ENCODE measurements at places on chromosomes 3 and 15.
A peak's percentile ranks its signal among the peaks of the same experiment; 100 is the strongest.

DNA sequence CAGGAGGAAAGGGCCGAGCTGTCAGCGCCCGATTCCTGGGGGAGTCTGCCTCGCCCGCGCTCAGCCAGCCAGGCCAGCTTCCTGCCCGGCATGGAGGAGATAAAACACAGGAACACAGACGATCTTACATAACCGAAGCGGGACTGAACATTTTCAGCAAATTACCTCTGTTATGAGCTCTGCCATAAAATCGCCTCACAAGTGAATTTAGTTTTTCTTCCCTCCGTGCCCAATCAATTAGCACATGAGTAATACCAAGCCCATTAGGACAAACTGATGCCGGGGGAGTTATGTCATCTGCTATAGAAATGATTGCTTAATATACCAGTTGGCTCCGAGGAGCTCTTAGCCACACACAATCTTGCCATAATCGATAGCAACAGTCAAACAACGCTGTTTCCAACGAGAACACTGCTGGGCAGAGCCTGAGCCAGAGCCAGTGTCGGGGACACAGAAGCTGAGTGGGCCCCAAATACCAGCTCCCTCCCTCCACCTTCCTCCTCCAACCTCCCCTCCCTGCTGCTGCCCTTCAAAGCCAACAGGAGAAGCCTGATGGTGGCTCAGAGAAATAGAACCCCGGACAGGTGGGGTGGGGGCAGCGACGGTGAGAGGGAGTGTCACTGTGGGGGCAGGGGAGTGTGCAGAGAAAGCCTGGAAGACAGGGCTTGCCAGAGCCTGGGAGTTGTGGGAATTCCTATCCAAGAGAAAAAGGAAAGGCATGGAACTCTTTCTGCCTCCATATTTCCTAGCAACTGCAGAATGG lies 279.4 kb upstream of the TLE3 start:
- DNase-seq, result peak; percentile 43

GRCh38 chr3:4270720-4271119 lies 32.4 kb upstream of the SETMAR start:
- no peak for DNase-seq

DNA sequence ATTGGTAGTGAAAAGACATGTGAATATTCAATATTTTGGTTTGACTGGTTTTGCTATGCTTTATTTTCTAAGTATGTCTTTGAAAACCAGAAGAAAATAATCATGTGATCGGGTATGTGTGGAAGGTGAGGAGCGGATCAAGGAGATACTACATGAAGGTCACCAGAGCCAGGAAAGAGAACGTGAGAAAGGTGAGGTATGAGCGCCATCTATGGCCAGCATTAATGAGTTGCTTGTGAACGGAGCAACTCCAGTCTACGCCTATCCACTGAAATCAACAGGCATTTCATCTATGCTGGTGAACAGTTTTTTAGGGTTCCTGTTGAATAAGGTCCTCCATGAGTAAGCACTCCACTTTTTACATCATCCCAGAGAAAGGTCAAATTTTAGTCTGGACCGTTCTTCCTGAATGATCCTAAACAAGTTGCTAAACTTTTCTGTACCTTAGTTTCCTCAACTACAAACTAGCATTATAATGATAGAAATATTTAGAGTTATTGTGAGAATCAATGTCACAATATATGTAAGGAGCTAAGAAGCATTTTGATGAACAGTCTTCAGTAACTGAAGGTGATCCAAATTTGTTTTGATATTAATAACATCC lies 1435.2 kb upstream of the CADM2 start:
- DNase-seq, result peak; percentile 44

DNA sequence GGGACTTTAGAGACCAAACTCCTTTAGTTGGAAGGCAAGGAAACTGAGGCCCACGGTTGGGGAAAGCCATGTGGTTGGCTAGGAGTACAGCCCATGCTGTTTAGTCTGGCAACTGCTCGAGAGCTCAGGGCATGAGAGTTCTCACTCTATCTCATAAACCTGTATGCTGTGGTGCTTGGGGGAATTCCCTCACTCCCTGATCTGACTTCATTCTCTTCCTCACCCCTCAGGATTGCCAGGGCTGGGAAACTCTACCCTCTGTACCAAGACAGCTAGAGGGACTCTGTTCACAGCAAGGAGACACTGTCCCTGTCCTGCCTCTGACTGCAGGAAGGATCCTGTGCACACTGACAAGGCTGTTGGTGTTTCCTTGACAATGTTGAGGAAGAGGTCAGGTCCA lies 230.2 kb downstream of the ZNF621 start:
- no peak for DNase-seq

GRCh38 chr3:180989291-180990163 lies at the start of gene DNAJC19:
Gene DNAJC19, minus strand, starts transcription at chr3:180989736. Its CDS starts 134 bp downstream, at chr3:180989602.
- peak; percentile 97 for DNase-seq

GRCh38 chr15:88447206-88447605 lies 20.0 kb downstream of the MRPL46 start:
- DNase-seq, result no peak

DNA sequence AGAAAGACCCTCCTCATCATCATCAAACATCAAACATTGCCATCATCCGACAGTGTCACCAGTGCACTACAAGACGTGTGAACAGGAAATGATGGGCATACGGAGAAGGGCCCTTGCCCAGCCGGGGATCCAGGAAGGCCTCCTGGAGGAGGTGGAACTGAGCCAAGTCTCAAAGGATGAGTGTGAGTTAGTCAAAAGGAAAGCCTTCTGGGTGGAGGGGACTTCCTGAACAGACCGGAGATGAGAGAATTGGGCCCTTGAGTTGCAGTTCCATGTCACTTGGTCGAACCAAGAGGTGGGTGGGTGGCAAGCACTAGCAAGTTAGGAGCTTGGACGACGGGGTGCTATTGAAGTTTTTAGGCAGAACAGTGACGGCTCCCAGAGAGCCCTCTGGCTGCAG lies 8.5 kb downstream of the SEMA4B start:
- DNase-seq, result no peak

DNA sequence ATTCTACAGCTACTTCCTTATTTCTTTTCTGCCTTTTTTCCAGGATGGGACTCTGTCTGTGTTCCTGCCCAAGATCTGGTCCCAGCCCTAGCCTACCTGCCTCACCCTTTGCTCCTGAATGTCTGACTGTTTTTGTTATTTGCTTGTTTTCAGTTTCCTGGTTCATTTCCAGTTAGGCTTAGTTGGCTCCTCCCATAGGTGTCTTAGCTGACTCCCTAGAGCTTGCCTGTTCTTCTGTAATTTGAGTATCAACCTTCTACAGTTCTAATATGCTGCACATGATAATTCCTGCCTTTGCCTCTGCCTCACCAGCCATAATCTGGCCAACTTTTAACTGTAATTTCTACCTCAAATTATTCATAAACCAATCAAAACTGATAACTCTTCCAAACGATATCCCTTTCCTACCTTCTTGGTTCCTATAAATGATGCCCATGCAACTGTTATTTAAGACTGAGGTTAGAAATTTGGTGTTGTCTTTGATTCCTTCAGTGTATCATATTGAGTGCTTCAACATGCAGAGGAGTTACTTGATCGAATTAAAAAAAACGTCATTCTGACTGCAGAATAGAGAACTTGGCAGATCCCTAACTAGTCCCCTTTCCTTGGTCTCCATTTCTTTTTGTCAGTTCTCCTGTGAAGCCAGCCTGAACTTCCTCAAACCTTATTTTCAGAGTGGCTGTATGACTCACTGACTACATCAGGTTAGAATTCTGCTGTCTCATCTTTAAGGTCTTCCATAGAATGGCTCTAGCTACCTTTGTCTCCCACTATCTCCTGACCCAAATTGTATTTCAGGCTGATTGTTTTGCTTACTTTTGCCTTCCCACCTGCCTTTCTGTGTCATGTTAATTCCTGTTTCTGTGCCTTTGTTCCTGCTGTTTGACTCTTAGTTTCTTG lies 8.4 kb downstream of the GOLM2 start:
- DNase-seq, result peak; percentile 61

DNA sequence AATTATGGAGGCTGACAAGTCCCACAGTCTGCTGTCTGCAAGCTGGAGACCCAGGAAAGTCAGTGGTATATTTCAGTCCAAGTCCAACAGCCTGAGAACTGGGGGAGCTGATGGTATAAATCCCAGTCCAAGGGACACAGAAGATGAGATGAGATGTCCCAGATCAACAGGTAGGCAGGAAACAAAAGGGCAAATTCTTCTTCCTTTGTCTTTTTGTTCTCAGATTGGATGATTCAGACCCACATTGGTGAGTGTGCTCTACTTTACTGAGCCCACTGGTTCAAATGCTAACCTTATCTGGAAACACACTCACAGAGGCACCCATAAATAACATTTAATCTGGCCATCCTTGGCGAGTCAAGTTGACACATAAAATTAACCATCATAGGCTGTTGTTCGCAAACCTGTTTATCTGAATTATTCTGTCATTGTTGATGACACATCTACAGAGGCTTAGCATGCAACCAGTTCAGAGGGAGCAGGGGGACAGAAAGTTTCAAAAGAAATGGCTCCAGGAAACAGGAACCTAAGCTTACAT lies 62.7 kb upstream of the ITGA11 start:
- DNase-seq, result no peak

DNA sequence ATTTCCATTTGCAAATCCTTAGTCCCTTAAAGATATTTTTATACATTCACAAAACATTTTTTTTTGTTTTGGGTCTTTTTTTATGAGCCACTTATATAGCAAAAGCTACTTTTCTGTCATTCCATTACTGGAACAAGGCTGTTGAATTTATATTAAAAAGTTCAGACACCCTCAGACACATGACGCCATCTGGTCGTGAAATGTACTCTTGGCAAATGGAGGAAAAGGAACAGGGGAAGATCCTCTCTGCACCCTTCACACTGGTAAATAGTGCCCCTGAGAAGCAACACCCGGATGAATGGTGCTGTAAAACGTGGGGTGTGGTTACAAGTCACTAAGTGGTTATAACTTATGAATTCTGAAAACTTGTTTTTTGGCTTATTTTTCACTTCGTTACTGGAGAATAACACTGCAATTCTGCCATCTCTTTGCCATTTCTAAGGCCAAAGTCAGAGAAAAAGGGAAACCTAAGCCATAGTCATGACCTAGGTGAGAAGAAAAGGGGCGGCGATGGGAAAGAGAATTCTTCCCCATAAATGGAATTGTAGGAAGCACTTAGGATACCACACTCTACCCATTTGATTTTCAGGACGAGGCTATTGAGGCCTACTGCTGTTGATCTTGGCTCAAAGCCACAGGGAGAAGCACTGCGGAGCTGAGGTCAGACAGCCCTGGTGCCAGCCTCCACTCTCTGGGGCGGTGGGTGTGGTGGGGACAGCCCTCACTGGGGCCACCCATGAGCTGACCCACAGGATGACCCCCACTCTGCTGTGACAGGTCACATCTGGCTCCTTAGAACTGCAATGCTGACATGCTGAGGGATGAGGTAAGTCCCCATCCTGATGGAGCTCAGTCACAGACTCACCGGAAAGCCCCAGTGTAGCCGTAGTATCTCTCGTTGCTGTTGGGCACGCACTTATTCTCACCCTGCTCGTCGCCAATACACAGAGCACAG lies 21.9 kb downstream of the LTF start:
- DNase-seq, result no peak

GRCh38 chr15:73629798-73630429 lies 3.3 kb downstream of the NPTN start:
- peak; percentile 27 for DNase-seq

All from mammary epithelial cell (primary cell).